ENCODE measurements at places on chromosomes 1 and 21.

- DNase-seq, result no peak
These were observed 94.3 kb downstream of the VAV3 start for GRCh38 chr1:107870696-107871095.

DNA sequence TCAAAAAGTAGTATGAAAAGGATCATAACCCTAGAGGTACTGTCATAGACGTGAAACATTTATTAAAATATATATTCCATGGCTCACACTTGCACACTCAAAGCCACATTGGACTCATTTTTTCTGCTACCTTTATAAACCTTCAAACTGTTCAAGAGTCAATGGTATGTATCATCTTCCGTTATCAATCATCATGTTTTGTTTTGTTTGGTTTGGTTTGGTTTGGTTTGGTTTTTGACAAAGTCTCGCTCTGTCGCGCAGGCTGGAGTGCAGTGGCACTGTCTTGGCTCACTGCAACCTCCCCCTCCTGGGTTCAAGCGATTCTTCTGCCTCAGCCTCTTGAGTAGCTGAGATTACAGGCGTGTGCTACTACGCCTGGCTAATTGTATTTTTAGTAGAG lies 1.8 kb downstream of the IFNAR2 start:
- DNase-seq, result no peak

DNA sequence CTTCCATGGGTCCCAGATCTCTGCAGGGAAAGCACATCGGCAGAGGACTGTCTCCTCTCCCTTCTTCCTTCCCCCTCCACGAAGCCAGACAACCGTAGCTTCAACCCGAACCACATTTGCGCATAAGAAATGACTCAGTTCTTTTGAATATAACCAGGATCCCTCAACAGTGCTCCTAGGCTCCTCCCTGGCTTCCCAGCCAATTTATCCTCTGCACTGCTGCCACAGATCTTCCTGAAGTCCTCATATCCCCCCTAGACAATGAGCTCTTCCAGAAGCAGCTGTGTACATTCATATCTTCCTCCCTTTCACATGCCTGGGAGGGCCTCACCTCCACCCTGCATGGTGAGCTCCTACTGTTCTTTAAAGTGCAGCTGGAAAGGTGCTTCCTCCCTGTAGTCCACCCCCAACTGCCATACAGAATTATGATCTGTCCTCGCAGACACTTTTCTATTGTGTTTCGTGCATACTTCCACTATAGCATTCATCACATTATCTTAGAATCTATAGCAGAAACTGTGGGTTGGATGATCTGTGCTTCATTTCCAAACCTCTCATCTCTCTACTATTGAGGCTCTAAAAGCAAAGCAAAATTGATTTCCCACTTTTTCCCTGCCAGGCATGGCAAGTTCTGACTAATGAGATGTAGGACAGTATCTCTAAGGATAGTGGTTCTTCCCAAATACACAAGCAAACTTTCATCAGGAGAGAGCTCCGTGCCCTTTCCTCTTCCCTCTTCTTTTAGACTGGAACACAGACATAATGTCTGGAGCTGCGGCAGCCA lies 179.3 kb upstream of the HMGB4 start:
- no peak for DNase-seq

DNA sequence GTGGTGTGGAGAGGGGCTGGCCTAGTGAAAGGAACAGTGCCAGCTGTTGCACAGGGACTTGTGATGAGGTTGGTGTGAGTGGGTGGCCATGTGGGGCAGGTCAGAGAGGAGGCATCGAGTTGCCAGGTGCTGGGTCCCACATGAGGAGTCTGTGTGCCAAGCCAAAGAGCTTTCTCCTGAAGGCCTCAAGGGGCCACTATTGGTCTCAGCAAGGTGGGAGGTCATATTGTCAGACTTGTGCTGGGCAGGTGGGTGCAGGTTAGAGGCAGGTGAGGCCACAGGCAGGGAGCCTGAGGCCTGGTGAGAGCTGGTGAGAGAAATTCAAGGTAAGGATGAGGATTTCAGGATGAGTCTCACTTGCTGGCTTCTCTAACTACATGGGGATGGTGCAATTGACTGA lies 256.8 kb downstream of the DISC1 start:
- DNase-seq, result no peak

- no peak for DNase-seq
These were observed 99.7 kb downstream of the JAK1 start for GRCh38 chr1:64866689-64867088.

GRCh38 chr1:86018283-86018923 lies 138.2 kb downstream of the COL24A1 start:
- DNase-seq, result no peak

GRCh38 chr1:160284220-160284781 lies 632 bp downstream of the PEX19 start:
- DNase-seq, result no peak

DNA sequence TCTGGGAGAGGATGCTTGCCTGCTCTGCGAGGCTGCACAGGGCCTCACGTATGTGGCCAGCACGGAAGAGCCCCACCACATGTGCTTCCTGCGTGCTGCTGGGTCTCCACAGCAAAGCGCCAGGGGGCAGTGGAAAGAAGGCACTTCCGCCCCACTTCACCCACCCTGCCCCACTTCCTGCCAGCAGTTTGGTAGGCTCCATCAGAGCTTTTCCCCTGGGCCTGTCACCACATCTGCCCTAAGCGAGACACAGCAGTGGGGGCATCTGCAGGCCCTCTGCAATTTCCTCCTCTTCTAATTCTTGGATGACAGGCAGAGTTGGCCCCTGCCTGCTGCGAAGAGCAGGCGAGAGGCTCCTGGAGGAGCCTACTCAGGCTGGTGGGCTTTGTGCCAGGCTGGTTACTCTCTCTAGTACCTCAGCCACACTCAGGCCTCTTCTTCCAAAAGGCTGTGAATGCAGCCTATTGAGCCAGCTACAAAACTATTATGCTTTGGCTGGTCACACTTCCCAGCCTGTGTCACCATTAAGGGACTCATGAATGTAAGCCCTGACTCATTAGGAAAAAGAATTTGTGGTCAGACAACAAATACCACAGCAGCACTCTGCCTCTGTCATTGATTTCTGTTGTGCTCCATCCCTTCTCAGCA lies 25.0 kb downstream of the CD244 start:
- peak; percentile 81 for DNase-seq

DNA sequence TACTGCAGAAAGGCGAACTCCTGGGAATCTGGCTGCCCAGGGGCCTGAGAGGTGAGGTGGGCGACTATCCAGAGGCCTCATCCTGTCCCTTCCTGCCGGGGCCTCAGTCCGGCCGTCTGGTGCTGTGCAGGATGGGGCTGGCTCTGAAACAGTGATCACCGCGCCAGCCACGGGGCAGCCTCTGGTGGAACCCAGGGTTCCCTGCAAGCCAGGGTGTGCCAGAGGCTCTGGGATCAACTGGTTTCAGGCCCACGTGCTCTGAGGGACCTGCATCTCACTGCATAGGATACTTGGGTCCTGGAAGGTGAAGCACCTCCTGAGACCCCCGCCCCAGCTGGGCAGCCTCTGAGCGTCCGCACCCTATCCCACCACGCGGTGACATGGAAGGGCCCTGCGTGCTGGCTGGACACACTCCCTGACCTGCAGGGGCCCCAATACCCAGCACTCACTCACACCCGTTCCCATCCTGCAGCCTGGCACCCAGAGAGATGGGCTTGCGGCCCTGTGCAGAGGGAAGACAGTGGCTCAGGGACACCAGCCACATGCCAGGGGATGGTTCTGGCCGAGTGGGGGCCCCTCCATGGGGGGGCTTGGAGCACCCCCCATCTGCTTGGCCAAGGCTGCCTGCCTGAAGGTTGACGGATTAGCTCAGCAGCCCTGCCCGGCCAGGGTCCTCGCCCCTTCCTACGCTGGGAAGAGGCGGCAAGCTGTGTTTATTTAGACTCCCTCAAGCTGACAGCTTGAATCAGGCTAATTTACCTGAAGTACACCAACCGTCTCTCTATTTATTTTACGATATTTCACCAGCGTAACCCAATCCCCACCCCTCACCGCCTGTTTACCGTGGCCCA lies 64.3 kb upstream of the TTC34 start:
- DNase-seq, result no peak
